ENCODE measurements at places on chromosomes 5 and 9.

DNA sequence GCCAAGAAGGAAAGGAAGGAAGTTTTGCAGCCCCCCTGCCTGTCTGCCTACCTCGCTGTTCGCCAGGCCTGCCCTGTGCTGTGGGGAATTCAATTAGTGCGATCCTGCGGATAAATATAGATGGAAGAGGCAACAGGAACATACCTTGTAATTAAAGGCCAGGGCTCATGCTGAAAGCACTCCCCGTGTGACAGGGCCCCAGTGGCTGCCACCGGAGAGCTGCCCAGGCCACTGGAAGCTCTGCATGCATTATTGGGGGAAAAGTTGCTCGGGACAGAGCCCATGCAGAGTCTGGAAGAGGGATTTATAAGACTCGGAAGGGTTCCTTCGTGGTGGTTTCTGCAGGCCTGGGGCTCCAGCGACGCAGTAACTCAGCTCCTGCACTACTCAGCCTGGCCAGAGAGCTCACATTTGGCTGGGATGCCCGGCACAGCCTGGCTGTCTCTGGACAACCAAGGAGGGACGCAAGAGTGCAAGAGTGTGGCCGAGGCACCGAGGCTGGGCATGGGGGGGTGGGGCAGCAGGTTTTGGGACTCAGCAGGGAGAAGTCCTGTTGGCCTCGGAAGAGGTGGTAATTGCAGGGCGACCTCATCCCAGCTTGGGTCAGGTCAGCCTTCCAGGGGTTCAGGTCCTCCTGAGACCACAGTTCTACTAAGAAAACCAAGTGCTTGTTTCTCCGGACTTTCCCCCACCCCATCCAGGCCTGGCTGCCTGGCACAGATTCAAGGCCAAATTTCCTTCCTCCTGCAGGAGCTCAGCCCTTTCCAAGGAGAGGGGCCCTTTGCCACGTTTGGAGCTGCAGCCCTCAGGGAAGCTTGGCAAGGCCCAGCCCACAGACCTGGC lies 68.1 kb upstream of the GGTA1 start:
- no peak for DNase-seq

- DNase-seq: peak; percentile 72
Observed at GRCh38 chr5:170552621-170553115, 48.8 kb downstream of the KCNIP1 start.

GRCh38 chr5:60685028-60685427 lies 14.9 kb downstream of the DEPDC1B start:
- no peak for DNase-seq

DNA sequence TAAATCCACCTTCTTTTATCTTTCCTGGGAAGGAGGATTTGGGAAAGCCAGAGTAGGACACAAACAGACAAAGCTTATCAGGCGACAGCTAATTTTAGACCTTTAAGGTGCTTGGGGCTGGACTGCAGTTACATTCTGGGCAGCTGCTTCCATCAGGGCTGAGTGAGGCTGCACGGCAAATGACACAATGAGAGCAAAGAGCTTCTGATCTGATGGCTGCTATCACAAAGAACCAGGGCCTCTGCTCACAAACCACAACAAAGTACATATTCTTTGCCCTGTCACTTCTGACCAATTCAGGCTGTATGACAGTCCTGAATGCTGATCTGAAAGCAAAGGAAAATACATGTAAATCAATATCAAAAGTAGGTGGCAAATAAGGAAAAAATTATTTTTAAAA lies 93.1 kb downstream of the MRPS27 start:
- DNase-seq: no peak

- DNase-seq: no peak
Observed at GRCh38 chr5:121377461-121377860, 474.2 kb upstream of the FTMT start.
